ENCODE measurements at places on chromosomes 7 and 10.

- no peak for DNase-seq
These were observed 21.7 kb downstream of the DDIT4 start for GRCh38 chr10:72295330-72295910.

- peak; percentile 71 for DNase-seq
These were observed 75.9 kb downstream of the BMPER start for GRCh38 chr7:33981226-33981625.

DNA sequence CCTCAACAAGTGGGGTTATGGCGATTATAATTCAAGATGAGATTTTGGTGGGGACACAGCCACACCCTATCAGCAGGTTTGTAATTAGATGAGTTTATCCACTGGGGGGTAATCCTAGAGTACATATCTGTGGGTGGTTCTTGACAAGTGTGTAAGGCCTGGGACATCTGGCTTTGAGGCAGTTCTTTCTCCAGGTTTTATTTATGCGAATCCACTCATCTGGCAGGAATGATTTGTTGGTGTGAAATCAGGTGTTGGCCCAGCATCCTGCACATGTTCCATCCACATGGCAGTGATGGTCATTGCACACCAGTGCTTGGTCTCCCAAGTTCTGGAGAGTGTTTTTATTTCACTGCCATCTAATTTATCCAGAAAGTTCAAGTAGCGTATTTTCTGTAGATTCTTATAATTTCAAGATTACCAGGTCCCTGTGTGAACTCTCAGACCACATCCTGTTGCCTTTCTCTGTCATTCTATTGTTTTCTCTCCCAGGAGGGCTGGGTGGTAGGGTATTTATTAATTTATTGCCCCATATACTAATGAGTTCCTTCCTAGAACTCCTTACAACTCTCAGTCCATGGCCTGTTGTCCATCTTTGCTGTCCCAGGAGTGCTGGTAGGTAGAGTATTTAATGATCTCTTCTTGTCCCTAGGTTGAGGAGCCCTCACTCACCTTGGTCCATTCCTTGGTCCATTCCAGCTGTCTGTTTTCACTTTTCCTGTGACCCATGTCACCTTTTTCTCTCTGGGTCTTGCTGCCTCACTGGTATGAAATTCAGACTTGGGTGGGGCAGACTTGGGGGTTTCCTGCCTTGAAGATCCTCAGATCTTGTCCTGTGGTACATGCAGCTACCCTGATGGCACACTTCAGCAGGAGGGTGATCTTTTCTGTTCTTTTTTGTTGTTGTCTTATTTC lies 10.4 kb downstream of the RALA start:
- DNase-seq: peak; percentile 33

DNA sequence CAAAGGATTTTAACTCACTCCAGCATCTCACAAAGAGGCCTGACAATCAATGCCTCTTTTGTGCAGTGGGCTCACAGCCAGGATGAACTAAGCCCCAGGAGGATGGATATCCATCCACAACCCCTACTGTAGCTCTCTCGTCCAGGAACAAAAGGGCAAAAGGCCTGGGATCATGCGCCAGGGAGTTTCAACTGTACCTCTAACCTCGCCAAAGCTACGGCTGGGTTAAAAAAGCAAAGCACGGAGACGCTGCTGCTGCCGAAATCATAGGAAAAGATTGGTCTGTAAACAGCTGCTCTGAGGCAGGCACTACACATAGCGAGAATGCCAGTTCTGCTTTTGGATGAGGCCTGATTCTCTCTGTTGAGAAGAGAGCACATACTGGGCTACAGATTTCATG lies 32.1 kb downstream of the VSTM4 start:
- DNase-seq: no peak

DNA sequence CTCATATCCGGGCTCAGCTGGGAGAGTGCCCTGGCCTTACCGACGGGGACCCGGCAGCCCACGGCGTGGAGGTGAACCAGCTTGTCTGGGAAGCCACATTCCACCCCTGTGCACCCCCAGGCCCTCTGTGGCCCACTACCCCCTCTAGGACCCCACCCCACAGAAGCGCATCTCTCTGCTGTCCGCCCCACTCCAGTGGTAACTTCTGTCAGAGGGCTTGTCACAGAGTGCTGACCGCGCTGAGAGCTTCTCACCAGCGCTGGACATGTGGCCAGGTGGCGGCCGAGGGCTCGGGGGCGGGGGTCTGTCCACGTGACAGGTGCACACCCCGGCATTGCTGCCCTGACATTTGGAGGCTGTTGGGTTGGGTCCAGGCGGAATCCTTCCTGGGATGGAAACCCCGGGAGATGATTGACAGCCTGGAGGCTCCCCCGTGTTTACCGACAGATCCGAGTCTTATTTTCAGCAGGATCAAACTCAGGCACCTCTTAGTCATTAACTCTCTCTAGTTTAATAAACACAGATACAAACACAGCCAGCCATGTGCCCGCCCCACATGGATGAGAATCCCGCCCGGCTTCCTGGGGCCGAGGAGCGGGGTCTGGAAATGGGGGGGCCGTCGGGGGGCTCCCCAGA lies 5.1 kb downstream of the ELFN1 start:
- DNase-seq: no peak

- no peak for DNase-seq
These were observed 145.2 kb downstream of the PKD1L1 start for GRCh38 chr7:47803025-47803424.

DNA sequence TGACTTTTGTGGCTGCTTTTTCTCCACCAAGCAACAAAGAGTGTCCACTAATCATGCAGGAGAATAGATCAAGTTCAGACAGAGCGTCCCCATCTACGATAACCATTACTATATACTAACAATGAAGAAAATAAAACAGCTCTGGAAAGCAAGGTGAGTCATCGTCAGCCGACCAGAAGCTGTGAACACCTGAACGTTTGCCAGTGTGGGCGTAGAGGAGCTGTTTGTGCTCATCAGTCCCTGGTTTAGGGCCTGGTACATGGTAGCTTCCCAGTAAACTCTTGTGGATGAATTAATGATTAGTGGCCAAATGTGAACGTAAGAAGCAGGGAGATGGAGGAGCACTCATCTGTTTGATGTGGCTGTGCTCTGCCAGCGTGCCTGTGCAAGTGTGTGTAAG lies 180.7 kb downstream of the EVX1 start:
- no peak for DNase-seq
